Progenitor cell of endocrine pancreas (in vitro differentiated cells): ENCODE measurements at places on chromosomes 7 and 10. TPM values are rescaled to one million over a fixed set of nuclear protein-coding genes. Genes with fewer than 3 reads are reported as not detected.

FAM25G gene
- total RNA-seq: not detected in 2 replicates

HMX2 gene
- total RNA-seq: not detected in 2 replicates

KCNH2 gene
- 6.9 and 9.4 TPM in 2 replicates for total RNA-seq

SPDYE11 gene
- total RNA-seq: 0.22 TPM in 1 of 2 replicates, not detected in the other

CACNA2D1 gene
- total RNA-seq: 25.1 and 27.4 TPM in 2 replicates

WNT8B gene
- total RNA-seq: 2.8 and 3.1 TPM in 2 replicates

ZNF804B gene
- not detected in 2 replicates for total RNA-seq

EN2 gene
- not detected in 2 replicates for total RNA-seq

STYXL1 gene
- 48.5 and 49.7 TPM in 2 replicates for total RNA-seq

MGMT gene
- total RNA-seq: 13.6 and 17.3 TPM in 2 replicates

ZCWPW1 gene
- total RNA-seq: 2.5 and 3.8 TPM in 2 replicates

IGFBP3 gene
- total RNA-seq: 8.6 and 10.3 TPM in 2 replicates

NEBL gene
- total RNA-seq: 13.2 and 17.2 TPM in 2 replicates

DLX6 gene
- total RNA-seq: 0.38 and 1.00 TPM in 2 replicates

CNPY1 gene
- total RNA-seq: not detected in 2 replicates

SLC35G1 gene
- 7.3 and 9.9 TPM in 2 replicates for total RNA-seq

PODXL gene
- 21.2 and 27.0 TPM in 2 replicates for total RNA-seq

CACNB2 gene
- 4.9 and 6.5 TPM in 2 replicates for total RNA-seq

DUS4L gene
- 11.4 and 16.8 TPM in 2 replicates for total RNA-seq

AQP1 gene
- total RNA-seq: 1.3 and 1.4 TPM in 2 replicates

SMO gene
- total RNA-seq: 103 and 104 TPM in 2 replicates

HHEX gene
- total RNA-seq: 39.3 and 46.1 TPM in 2 replicates

PBLD gene
- 9.6 and 11.1 TPM in 2 replicates for total RNA-seq

AKAP9 gene
- total RNA-seq: 101 and 105 TPM in 2 replicates

COL13A1 gene
- total RNA-seq: 0.43 and 0.47 TPM in 2 replicates

PI4K2A gene
- total RNA-seq: 18.0 and 18.9 TPM in 2 replicates

PARD3 gene
- 78.7 and 85.3 TPM in 2 replicates for total RNA-seq

CLRN3 gene
- 2.7 and 3.2 TPM in 2 replicates for total RNA-seq

STEAP4 gene
- total RNA-seq: not detected in 2 replicates

PPA1 gene
- 119 and 128 TPM in 2 replicates for total RNA-seq

LRRC61 gene
- 28.1 and 28.3 TPM in 2 replicates for total RNA-seq

GRM3 gene
- total RNA-seq: 0.98 and 1.4 TPM in 2 replicates

ANKRD30A gene
- not detected in 2 replicates for total RNA-seq

ZMIZ2 gene
- 217 and 222 TPM in 2 replicates for total RNA-seq

CPA2 gene
- total RNA-seq: 85.0 and 107 TPM in 2 replicates

NPSR1 gene
- not detected in 2 replicates for total RNA-seq

ANKRD26 gene
- 18.2 and 23.0 TPM in 2 replicates for total RNA-seq

MALRD1 gene
- total RNA-seq: 1.2 and 1.5 TPM in 2 replicates

MOGAT3 gene
- not detected in 2 replicates for total RNA-seq

CDCA7L gene
- 42.6 and 53.0 TPM in 2 replicates for total RNA-seq

LHFPL3 gene
- not detected in 2 replicates for total RNA-seq

GPR26 gene
- total RNA-seq: not detected in 2 replicates
